ENCODE measurements at places on chromosomes 2 and 18.
A peak's percentile ranks its signal among the peaks of the same experiment; 100 is the strongest.

DNA sequence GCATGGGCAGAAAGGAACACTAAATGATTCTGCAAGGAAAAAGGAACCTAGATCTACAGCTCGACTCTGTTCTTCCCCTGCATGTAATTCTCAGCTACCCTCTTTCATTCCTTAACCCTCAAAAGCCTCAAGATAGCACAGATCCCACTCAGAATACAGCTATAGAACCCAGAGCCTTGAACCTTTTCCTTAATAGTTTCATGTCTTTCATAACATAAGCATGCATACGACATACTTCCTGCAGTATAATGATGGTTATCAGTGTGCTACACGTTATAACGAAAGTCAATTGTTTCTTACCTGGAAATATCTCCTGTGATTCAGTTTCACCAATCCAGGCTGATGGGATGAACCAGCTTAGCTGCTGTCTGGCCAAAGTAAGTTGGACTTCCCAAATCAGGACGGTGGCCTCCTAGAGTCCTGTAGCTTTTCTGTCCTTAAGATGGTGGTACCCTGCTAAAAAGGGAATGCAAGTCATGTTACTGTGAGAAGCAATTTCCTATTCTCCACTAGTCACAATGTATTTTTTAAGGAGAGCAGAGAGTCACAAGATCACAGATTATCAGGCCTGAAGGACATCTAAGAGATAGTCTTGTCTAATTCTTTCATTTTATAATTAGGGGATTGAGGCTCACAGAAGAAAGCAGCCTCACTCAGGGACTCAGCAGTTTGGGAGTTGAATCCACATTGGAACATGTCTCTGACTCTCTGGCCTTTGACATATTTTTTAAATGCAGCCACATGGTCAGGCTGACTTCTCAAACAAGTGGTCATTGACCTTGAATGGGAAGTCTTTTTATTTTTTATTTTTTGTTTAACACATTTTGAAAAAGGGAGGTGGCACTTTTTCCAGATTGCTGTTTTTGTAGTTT, 41.8 kb downstream of the CYRIA start:
- DNase-seq: no peak

- peak; percentile 26 for DNase-seq
Measured at GRCh38 chr2:170434900-170435621, 257.1 kb downstream of the MYO3B start.

GRCh38 chr2:207352978-207353671, 176.6 kb upstream of the CREB1 start:
- DNase-seq: peak; percentile 37

GRCh38 chr2:60899230-60899891, 18.0 kb downstream of the REL start:
- DNase-seq: no peak

- DNase-seq: no peak
Measured at GRCh38 chr2:47346-47725, 1.0 kb upstream of the FAM110C start.

- no peak for DNase-seq
Measured at GRCh38 chr2:113266431-113266830, 12.3 kb downstream of the PAX8 start.

- no peak for DNase-seq
Measured at GRCh38 chr2:229856413-229856812, 65.4 kb downstream of the TRIP12 start.

DNA sequence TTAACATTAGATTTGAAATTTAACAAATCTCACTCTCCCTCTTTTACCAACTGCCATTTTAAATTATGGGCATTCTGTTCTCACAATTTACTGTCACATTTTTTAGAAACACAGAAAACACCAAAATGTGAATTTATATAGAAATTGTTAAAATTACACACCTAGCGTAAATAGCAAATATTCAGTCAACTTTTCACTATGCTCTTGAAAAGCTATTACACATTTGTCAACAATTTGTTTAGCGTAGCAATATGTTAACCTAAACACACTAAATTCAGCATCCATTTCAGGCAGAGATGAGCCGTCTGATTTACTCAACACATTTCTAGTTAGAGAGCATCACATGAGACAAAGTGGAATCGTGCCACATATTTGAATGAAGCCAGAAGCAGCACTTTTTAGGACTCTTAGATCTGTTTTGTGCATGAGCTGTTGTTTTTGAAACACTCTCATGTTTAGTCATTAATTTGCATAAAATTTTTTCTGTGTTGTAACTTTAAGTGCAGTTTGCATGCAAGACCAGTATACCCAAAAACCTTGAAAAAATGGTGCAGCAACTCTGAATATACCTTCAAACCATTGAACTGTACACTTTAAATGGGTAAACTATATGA, 8.2 kb downstream of the TTC32 start:
- DNase-seq: no peak

- DNase-seq: peak; percentile 14
Measured at GRCh38 chr18:6210349-6211173, 204.2 kb downstream of the L3MBTL4 start.

- DNase-seq: no peak
Measured at GRCh38 chr2:39140322-39140847, 19.5 kb upstream of the SOS1 start.

DNA sequence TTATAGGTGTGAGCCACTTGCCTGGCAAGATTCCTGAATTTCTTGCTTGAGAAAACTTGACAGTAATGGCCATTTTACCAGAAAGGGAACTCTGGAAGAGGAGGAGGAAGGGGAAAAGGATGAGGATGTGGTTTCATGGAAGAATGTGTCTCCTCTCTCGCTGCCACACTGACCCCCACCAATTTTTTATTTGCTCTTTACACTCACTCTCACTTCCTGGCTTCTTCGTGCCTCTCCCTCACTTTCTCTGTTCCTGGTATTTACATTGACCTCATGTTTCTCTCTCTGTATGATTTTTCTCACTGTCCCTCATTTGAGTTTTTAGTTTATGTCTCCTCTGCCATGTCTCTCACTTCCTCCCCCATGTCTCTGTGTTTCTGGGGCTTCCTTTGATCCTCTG, 134.5 kb upstream of the CAB39 start:
- no peak for DNase-seq

DNA sequence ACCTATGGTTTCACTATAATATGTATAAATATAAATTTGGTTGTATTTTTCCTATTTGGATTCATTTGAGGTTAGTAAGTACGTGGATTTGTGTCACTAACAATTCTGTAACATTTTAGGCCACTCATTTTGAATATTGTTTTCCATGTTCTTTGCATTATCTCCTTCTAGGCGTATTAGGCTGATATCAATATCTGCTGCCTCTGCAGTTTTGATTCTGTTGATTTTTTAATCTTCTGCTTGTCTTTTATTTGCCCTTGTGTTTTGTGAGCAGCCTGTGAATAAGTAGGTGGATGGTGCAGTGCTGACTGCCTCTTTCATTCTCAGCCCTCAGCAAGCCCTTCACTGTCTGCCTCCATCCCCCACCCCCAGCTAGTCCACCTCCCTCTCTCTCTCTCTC, 165.7 kb upstream of the BCL2L11 start:
- no peak for DNase-seq

GRCh38 chr18:36187826-36188721, 777 bp downstream of the MOCOS start:
- peak; percentile 73 for DNase-seq

GRCh38 chr18:7855671-7856070, 288.6 kb downstream of the PTPRM start:
- DNase-seq: no peak

DNA sequence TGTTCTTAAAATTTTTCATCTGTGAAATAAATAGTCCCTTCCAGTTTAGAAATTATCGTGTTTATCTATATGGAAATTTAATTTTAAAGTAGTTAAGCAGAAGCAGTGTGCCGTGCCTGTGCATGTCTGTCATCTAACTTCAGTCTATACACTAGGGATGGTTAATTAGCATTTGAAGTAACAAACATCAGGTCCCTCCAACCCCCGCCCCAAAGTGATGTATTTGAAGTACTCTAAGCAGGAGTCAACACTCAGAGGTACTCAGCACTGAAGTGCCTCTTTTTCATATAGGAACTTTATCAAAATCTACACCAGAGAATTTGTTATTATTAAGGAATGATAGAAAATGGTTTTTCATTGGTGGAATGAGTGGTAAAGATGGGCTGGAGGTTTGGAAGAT, 33.0 kb downstream of the LANCL1 start:
- DNase-seq: no peak

GRCh38 chr2:127105656-127106456, 1.1 kb downstream of the BIN1 start:
- DNase-seq: peak; percentile 75

DNA sequence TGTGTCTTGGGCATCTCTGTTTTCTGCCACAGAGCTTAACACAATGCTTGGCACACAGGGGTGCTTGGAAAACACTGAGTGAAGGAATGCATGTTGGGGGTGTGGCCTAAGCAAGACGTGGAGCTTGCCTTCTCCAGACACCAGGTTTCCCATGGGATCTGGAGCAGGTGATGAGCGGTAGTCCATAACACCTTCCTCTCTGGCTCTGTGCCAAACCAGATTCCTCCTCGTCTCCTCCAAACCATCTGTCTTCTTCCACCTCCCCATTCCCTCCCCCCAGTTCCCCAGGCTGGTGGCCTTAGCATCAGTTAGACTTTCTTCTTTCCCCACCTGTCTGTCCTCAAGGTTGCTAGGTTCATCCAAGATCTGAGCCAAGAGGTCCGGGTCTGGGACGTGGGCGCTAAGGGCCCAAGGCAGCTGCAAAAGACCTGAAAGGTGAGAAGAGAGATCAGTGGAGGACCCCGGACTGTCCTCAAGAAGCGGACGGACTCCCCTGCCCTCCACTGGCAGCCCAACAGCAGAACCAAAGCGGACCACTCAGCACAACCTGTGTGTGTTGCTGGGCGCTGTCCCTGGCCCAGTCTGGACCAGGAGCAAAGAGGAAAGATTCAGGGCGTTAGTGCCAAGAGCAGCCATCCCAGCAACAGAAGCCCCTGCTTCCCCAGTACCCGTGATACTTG, 1.2 kb upstream of the ITM2C start:
- DNase-seq: no peak

GRCh38 chr18:63253014-63253413, 66.6 kb downstream of the BCL2 start:
- no peak for DNase-seq

- DNase-seq: peak; percentile 70
Measured at GRCh38 chr2:239882331-239882732, 142.8 kb downstream of the NDUFA10 start.

DNA sequence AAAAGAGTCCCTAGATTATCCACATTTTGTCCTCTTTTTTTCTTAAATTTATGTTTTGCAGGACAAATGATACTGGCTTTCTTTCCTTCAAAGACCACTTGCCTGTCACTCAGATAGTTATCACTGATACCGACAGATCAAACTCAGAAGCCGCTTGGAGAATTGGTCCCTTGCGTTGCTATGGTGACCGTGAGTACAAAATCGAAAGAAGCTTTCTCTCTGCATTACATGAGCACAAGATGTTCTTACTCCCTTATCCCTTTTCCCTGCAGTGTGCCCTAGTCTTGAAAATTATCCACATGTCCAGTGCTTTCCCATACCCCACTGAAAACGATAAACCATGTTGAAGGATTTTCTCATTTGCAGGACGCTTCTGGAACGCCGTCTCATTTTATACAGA, 738.5 kb downstream of the CNTNAP5 start:
- DNase-seq: peak; percentile 4

- no peak for DNase-seq
Measured at GRCh38 chr2:2294183-2294690, 36.8 kb downstream of the MYT1L start.

- DNase-seq: no peak
Measured at GRCh38 chr2:64840426-64840881, 148.7 kb upstream of the SLC1A4 start.

DNA sequence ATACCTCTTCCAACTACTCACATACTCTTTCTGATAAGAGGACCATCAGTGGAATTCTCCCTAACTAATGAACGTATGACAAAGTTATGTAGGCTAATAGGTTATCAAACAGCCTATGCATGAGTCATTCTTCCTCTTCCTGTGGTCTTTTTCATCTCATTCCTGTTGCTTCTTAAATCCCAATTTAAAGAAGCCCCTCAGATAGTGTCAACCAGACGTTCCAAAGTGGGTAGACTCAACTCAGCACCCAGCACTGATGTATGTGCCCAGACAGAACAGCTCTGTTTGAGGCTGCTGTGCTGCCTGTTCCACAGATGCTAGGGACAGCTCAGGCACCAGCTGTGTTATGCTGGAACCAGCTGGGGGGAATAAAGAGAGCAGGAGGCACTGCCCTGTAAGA, 52.6 kb downstream of the CXCR4 start:
- DNase-seq: peak; percentile 30

DNA sequence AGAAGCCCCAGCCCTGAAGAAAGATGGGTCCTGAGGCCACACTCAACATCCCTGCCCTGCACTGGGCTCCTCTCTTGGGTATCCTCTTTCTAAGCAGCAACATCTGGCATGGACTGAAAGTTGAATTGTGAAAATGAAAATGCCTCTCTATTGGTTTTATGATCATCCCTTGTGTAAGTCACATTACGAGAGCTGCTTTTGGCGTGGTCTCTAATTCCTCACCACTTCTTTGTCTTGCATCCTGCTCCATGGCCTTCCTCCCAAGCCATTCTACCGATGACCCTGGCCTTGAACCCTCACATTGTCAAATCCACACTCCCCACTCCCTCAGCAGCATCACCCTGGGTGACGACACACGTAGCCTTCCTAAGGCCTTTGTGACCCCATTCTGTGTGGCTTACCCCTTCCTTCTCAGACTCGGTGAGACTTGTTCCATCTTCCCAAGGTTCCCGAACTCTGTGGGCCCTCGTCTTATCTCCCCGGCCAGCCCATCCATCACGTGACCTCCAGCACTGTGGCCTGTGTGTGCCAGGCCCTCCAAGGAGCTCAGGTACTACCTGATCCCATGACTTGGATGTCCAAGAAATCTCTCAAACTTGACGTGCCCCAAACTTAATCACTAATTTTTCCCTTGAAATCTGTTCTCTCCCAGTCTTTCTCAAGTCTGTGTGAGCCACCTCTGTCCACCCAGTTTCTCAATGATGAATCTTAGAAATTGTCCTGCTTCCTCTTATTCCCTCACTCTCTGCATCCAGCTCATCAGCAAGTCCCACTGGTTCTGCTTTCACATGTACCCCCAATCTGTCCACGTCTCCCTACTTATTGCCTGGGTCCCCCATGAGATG, 194.7 kb upstream of the HS6ST1 start:
- no peak for DNase-seq

GRCh38 chr18:59400407-59400806, 41.3 kb upstream of the LMAN1 start:
- no peak for DNase-seq

GRCh38 chr18:3498698-3499471, 48.9 kb downstream of the TGIF1 start:
- peak; percentile 73 for DNase-seq

- no peak for DNase-seq
Measured at GRCh38 chr2:174120346-174120745, 128.0 kb downstream of the OLA1 start.

DNA sequence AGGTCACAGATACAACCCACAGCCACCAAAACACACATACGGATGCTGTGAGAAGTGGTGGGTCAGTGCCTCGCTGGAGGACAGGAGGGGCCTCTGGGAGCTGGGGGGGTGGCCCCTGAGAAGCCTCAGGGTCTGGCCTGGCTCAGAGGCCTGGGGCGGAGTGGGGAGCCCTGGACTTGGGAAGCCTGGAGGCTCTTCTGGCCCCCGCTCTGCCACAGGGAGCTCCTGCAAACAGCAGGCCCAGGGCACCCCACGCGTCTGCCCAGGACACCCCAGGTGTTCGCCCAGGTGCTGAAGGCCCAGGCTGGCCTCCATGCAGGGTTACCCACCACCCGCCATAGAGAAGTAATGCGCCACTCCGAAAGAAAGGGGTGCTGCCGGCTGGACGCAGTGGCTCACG, 25.9 kb downstream of the THAP4 start:
- DNase-seq: no peak

- no peak for DNase-seq
Measured at GRCh38 chr18:64888956-64889355, 740.1 kb upstream of the LINC00305 start.

Data from mesendoderm (in vitro differentiated cells).